ENCODE measurements at places on chromosomes 6 and 20.

DNA sequence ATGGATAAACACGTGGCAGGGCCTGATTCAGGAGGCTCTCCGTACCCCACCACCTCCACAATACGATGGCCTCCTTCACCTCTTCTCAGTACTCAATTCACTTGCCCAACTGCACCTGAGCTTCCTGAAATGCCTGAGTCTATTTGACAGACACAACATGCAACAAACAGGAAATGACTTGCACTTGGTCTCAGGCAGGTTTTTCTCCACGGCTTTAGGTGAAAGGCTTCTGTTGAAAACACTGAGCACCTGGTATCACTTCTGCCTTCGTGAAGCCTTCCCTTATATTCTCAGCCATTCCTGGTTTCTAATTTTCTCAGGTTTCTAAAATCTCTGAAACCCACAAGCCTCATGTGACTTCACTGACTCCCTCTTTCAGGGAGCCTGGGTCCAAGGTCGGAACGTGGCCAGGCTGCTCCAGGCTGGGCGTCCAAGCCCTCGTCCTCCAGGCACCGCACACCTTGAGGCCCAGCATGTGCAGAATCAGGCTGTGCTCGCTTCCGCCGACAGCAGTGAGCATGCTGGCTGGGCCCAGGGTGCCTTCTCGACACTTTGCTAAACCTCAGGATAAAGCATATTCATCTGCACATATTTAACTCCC is 34.7 kb downstream of the TAF4 start:
- DNase-seq = peak; percentile 55

DNA sequence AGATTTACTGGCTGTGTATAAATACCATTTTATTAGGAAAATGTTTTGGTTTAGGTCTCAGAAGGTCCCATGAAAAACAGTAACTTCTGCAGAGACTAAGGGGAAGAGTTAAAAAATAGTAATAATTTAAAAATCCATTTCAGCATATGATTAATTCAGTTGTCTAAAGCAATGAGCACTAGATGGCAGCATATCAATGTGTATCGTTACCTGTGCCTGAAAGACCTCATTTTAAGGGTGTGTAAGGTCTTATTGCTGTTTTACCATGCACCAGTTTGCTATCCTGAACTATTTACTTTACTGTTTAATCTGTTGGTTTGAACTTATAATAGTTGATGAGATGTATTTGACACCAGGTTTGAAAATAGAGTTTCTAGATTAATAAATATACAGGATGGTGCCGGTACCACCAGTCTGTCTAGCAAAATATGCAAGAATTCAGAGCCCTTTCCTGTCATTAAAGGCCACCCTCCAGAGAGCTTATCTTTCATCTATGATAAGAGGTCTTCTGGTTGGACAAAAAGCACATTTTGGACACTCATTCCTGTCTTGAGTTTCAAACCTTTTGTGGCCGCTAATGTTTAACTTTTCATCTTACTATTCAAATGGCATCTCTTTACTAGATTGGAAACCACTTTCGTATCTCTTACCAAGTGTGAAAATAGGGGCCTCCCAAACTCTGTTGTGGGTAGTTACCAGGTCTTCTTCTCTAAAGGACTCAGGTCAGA is 8.9 kb upstream of the AHI1 start:
- DNase-seq = peak; percentile 75

DNA sequence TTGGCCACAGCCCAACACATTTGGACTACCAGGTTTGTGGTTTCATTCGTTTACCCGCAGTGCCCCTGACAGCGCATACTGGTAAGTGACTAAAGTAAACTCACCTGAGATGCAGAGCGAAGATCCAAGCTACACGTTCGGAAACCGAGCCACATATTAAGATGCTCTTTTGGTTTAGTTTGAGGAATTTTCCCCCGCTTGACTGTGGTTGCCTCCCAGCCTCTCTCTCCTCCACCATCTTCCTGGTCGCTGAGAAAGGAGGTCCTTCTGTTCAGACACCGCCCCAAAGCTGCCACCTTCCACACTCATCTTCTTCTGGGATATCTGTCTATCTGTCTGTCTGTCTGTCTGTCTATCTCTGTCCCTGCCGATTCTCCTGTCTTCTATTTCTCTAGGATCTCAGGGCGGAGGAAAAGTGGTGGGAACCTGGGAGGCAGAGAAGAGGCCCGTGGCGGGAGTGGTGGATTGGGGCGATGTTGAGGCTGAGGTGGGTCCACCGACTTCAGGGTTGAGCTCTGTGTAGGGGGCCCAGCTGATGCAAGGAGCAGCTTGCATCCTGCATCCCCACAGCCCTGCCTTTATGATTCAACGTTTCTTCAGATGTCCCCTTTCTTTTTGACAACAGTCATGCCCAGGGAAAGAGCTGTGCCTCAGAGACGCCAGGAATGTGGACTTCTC is 196.9 kb upstream of the ZNF184 start:
- DNase-seq = no peak

DNA sequence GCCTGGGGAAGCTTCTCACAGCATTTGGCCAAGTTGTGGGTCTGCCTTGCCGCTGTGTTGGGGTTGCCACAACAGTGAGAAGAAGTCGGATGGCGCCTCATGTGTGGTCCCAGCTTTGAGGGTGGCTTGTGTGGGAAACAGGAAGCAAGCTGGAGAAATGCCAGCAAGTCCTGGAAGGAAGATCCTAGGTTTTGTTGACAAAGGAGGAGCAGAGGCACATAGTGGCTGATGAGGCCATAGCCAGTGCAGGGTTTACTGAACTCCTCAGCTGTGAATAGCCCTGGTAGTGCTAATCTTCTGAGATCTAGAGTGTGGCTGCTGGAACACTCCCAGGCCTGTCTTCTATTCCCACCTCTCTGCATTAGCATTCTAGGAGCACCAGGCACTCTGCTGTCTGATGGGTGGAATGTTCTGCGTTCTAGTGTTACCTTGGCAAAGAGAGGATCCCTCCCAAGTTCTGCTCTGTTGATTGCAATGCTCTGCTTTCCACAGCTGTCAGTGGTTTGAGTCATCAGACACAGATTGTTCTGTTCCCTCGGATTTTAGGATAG is 25.2 kb downstream of the SNPH start:
- DNase-seq = no peak

DNA sequence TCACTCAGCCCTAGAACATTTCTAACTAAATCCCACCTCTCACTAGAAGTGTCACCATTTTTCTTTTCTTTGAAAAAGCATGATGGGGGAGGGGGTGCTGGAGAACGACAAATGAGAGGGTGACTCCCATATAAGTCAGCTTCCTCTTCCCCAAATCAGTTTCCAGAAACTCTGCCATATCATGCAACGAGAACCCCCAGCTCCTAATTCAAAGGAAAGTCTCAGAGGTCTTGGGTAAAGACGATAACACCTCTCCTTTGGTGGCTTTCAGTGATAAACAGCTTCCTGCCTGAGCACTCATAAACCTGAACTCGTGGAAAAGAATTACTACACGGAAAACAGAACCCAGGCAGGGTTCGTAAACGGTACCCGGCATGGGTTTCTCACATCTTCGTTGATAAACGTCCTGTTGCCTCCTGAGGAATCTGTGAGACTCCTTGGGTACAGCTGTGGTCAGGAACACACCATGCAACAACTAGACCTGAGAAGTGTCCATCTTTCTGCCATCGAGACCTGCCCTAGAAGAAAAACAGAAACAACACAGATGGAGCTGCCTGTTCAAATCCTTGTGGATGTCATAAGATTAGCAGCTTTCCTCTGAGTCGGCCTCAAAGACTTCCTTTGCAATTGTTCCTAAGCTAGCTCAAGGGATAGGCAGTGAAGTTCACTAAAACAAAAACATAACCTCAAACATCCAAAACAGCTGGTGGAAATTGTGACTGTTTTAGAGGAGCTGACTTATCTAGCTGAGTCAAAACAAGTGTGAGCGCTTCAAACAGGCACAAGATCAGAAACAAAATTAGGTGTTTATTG is 185.8 kb upstream of the PRDM1 start:
- DNase-seq = peak; percentile 22

- DNase-seq = no peak
These were observed 135.3 kb upstream of the RREB1 start for GRCh38 chr6:6972456-6972855.

DNA sequence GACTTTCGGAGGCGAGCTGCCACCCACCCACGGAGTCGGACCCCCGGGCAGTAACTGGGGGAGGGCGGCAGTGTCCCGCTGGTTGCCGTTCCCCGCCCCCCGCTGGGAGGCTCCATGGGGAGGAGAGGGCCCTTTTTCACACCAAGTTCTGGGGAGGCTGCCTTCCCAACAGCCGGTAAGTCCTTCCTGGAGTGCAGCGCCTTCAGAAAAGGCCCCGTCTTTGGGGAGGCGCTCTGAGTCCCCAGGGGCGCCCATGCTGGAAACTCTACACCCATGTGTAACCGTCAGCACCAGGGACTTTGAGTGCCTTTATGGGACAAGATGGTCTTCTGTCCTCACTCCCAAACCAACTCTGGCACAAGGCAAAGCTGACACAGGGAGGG is 430 bp upstream of the SOX18 start:
- DNase-seq = no peak

GRCh38 chr6:131061751-131062119 is 1.3 kb downstream of the EPB41L2 start:
- peak; percentile 52 for DNase-seq

- DNase-seq = no peak
These were observed 1395.9 kb downstream of the EPHA7 start for GRCh38 chr6:92023410-92023966.

DNA sequence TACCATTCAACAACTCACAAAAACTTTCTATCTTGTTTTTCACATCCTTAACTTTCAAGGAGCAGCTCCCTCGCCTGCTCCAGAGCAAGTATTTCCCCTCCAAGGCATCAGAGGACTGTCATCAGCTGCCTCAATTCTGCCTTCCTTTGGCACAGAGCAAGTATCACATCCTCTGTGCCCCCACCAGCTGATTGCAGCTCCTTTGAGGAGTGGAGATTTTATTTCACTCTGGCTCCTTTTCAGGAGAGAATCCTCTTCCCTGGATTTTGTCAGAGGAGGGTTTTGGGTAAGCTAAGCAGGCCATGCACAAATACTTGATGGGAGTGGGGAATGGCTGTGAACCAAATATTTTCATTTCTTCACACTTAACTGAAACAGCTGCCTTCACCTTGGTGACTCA is 610.5 kb upstream of the FLRT3 start:
- no peak for DNase-seq

DNA sequence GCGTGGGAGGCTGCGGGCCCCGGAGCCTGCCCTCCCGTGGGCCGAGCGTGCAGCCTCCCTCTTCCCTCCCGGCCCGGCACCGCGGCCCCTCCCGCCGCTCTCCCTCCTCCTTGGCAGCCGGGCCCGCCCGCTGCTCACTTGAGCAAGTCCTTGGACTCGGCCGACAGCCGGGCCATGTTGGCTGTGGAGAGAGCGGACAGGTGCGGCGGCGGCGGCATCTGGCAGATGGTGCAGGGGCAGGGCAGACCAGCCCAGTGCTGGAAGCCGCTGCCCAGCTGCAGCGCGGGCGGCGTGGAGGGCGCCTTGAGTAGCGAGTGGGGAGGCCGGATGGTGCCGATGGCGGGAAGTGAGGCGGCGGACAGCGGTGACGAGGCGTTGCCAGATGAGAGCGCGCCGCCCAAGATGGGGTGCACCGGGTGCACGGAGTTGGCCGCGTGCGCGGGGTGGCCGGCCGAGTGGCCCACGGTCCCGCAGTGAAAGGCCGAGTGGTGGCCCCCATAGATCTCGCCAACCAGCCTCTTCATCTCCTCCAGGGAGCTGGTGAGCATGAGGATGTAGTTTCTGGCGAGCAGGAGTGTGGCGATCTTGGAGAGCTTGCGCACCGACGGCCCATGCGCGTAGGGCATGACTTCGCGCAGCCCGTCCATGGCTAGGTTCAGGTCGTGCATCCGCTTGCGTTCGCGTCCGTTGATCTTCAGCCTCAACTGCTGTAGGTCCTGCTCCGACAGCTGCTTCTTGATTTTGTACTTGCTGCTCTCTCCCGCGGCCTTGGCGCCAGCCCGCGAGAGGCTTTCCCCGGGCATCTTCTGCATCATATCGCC is 766 bp downstream of the OLIG3 start:
- DNase-seq = no peak
